ENCODE measurements at places on chromosomes 3 and 15.

GRCh38 chr3:3800080-3800455 lies 837 bp downstream of the LRRN1 start:
- no peak for DNase-seq

GRCh38 chr15:67717776-67718175 lies 107.5 kb upstream of the SKOR1 start:
- no peak for DNase-seq

GRCh38 chr3:42590989-42591756 lies 513 bp downstream of the SS18L2 start:
- no peak for DNase-seq

DNA sequence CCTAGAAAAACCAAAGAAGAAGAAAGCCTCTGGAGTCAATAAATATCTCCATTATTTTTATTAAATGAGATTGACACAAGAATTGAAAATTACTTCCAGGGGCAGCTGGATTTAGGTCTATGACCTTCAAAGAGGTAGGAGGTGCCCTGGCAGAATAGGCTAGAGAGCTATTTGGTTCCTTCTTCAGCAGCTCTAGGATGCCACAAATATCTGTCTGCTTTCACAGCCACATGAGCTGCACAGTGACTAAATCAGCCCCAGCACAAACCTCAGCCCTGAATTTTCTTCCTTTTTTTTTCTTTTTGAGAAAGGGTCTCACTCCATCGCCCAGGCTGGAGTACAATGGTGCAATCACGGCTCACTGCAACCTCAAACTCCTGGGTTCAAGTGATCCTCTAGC lies 223.5 kb downstream of the ABHD5 start:
- DNase-seq: no peak

GRCh38 chr3:135756106-135756668 lies 209.3 kb upstream of the PPP2R3A start:
- no peak for DNase-seq

- DNase-seq: no peak
Measured at GRCh38 chr3:141399200-141399599, 30.9 kb downstream of the ZBTB38 start.

DNA sequence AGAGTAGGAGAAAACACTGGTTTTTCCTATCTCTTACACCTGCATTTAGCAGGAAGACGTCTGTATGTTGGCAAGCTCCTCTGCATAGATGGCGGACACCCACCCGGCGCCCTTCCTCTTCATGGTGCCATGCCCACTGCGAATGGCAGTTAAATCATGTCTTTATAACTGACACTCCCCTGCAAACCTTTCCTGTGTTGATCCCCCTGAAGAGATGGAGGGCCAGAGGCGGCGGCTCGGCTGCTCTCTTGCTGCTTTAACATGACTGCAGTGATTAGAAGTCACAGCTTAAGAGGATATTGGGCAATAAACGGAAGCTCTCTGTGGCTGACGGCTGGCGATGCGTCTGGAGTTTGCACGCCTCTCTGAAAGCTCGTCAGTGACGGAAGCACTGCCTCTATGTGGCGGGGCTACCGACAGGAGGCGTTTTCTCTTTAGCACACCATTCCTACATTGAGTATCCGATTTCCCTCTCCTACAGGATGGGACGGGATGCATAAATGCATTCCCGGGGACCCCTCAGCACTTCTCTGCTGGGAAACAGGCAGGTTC lies 25.5 kb upstream of the SNRPA1 start:
- no peak for DNase-seq

DNA sequence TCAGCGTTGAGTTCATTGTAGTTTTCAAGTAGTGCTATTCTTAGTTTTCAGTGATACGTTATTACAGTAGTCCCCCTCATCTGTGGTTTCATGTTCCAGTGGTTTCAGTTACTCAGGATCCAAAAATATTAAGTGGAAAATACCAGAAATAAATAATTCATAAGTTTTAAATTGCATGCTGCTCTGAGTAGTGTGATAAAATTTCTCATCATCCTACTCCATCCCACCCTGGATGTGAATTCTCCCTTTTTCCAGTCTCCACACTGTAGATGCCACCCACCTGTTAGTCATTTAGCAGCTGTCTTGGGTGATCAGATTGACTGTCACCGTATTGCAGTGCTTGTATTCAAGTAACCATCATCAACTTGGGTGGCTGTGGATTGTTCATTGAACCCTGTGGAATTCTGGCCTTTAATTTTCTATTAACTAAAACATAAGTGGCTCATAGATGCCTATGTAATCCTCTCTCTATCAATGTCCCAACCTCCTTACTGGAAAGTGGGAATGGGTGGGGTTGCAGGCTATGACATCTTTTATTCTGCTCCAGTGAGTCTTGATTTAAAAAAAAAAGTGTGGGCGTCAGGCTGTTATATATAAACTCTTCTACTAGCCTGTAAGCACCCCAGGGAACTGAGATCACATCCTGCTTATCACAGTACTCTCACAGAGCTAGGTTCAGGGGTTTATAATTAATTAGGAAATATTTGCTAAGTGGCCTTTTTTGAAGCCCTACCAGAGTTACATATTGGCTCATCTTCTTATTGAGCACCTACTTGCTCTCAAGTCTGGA lies 97.5 kb downstream of the CFAP20DC start:
- DNase-seq: no peak

GRCh38 chr3:26472345-26472744 lies 150.2 kb upstream of the LRRC3B start:
- DNase-seq: no peak

DNA sequence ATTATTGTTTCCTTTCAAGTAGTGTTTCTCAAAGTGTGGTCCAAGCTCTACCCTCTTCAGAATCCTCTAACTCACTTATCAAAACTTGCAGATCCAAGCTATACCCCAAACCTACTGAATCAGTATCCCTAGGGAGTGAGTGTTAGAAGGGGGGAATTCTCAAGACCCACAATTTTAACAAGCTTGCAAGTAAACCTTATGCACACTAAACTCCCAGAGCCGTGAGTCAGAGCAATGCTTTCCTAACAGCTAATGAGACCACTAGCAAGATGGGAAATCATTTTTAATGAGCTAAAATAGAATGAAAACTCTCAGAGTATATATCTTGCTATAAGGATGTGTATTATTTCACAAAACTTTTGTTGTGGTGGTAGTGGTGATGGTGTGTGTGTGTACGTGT lies 41.1 kb upstream of the SRGAP3 start:
- no peak for DNase-seq

- no peak for DNase-seq
Measured at GRCh38 chr3:24510030-24510648, 15.5 kb upstream of the THRB start.

GRCh38 chr15:40928821-40929659 lies at the start of gene DLL4:
Gene DLL4, plus strand, starts transcription at chr15:40929340. Its CDS starts 329 bp downstream, at chr15:40929669.
- peak; percentile 95 for DNase-seq

DNA sequence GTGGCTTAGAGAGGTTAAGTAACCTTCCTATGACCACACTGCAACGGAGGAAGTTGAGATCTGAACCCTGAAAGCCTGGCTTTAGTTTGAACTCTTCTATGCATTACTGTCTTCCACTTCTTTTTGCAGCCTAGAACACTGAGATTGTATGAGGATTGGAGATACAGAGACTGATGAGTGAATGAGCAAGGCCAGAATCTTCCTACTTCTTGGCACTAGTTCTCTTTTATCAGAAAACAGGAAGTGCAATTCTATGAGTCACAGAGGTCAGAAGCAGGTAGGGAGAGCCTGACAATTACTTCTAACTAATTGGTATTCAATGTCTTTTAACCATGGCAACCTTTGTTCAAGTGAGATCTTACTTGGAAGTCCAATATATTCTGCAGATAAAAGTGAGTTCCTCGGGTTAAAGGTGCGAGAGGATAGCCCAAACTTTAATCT lies 219.0 kb downstream of the SHQ1 start:
- DNase-seq: peak; percentile 34

DNA sequence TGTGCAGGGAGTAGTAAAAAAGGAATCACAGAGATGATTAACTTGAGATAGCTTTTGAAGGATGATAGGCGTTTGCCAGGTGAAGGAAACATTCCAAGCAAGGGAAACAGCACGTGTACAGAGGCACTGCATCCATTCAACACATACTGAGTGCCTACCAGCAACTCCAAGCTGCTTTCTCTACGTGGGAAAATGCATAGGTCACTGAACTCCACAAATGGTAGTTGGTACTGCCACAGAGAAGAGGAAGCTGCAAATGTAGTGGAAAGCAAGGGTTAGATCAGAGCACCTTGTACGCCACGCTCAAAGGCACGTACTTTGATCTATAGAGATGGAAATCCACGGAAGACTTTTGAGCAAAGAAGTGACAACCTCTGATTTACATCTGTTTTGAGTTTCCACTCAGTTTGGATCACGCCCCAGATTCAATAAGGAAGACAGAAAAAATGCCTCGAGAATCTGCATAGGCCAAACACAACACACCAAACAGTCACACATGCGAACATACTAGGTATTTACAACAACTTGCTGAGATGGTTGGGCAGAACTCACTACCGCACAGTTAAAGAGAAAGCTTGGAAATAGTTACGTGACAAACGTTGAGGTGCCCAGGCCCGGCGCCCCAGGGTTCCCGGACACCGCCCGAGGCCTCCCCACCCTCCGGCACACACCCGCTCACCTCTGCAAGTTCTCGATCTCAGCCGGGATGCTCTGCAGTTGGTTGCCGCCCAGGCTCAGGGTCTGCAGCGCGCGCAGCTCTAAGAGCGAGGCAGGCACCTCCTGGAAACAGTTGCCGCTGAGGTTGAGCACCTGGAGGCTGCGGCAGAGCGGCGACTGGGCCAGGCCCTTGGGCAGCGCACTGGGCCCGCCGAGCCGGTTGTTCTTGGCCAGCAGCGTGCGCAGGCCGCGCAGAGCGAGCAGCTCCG lies 826 bp downstream of the LRRC58 start:
- peak; percentile 10 for DNase-seq

GRCh38 chr3:243356-243725 lies 46.8 kb downstream of the CHL1 start:
- DNase-seq: no peak

- no peak for DNase-seq
Measured at GRCh38 chr15:44231842-44232241, 36.8 kb upstream of the FRMD5 start.

GRCh38 chr3:178428037-178428436 lies 108.2 kb upstream of the KCNMB2 start:
- no peak for DNase-seq

DNA sequence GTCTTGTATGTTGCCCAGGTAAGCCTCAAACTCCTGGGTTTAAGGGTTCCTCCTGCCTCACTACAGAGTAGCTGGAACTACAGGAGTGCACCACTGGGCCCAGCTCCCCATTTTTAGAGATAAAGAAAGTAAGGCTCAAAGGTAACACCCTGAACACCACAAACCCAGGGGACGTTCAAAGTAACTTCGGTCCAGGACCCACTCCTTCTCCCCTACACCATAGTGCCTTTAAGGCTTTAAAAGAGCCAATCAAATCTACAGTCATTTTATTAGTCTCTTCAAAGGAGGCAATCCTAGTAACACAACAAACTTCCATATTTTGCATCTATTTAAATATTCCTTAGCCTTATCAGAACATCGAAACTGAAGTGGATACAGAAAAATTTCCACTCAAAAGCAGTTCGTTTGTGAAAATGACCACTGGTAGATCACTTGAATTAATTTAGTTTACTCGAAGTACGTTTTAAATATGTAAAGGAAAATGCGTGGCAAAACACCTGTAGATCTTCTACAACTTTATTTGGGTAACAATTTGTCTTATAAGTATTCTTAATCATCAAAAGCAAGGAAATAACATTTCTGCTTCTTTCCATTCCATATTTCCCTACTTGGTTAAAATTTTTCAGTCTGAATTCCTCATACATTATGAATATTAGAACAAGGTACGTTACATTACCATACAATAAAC lies 1.8 kb downstream of the STAG1 start:
- no peak for DNase-seq

- DNase-seq: no peak
Measured at GRCh38 chr3:5186089-5186857, 1.2 kb upstream of the EDEM1 start.

DNA sequence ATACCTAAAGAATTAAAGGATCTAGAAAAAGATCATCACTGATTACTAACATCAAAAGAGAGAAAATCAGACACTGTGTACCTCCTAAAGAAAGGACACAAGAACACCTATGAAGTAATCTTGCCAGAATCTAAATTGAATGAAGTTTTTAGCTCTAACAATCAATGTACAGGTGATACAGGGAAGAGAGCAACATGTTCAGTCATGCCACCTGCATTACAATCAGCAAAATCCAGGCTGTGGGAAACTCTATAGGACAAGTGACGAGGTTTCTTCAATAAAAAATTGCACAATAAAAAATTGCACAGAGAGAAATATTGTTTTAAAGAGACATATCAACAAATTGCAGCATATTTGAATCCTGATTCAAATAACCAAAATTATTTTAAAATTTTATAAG lies 93.3 kb downstream of the SEMA5B start:
- no peak for DNase-seq
